ENCODE measurements at places on chromosomes 2 and 18.
A peak's percentile ranks its signal among the peaks of the same experiment; 100 is the strongest.

DNA sequence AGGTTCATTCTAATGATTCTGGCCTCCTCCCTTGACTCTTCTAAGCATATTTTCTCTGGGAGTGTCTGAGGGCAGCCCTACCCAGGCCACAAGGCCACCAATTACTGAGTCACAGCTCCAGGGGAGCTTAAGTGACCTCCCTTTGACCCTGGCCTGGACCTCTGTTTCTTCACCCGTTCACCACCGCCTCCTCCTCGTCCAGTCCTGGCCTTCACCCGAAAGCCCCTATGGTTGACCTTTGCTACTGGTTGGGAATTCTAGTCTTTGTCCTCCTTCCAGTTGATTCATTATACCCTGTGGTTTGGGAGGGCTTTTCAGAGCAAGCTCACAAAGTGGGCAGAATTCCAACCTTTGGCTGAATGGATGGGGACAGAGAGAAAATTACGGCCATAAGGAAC, 72.6 kb downstream of the NRP2 start:
- H3K4me3 ChIP-seq = no peak overlapping the region
- no peaks in the 10 kb centered on the region for H3K27me3 ChIP-seq
- no peak overlapping the region for H3K27ac ChIP-seq
- no peaks in the 10 kb centered on the region for H3K4me1 ChIP-seq
- no peak for DNase-seq

GRCh38 chr2:25557179-25558036, 116.0 kb downstream of the DTNB start:
- no peaks in the 10 kb centered on the region for H3K27me3 ChIP-seq
- peaks cover 20% of the 10 kb centered on the region for H3K4me1 ChIP-seq
- H3K36me3 ChIP-seq = no peaks in the 10 kb centered on the region
- H3K27ac ChIP-seq = peak overlapping the region; percentile 22
- DNase-seq = no peak
- no peak overlapping the region for H3K4me3 ChIP-seq

DNA sequence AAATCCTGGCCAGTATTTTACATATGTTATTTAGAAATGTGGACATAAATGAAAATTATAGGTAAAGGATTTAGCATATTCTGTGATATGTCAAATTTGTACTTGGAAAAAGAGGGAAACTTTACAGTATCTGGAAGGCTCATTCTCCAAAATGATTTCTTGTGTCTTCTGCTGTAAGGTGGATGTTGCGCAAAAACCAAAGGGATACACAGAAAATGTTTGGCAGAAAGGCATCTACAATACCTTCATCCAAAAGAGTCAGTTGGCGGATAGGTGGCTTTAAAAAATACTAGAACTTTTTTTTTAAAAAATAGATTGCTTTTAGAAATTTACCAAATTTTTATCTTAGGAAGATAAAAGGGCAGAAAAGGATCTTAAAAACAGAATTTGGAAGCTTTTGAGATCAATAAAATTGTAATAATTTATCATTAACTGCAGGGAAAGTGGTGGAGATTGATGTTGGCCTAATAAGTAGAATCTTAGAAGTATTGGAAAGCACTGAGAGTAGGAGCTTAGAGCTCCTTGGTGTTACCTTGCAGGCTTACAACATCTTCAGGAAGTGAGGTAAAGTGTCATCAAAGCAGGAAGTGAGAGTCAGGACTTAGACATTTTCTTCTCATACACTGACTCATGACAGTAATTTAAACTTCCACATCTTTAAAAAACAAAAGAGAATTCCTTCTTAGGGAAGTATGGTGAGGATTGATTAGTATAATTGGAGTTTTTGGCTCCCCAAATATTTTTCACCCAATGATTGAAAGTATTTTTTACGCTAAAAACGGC, 2.1 kb downstream of the NABP1 start:
- DNase-seq = peak; percentile 53
- H3K4me1 ChIP-seq = peaks cover 46% of the 10 kb centered on the region
- no peaks in the 10 kb centered on the region for H3K27me3 ChIP-seq
- H3K36me3 ChIP-seq = peaks cover 28% of the 10 kb centered on the region

DNA sequence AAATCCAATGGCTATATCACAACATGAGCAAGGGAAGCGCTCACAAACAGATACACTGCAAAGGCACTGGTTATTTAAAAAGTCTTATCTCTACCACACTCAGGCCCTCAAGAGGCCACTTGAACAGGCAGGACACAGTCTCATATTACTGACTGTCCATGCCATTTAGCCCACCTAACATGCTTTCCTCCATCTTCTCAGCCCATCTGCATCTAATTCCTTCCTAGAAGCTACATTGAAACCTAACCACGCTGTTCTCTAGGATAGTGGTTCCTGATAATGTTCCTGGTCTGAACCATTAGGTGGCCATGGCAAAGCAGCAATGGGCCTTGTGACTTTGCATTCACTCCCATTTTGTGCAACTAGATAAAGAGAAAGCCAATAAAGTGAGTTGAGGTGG, 22.5 kb upstream of the NEB start:
- H3K36me3 ChIP-seq = no peaks in the 10 kb centered on the region
- no peaks in the 10 kb centered on the region for H3K4me1 ChIP-seq
- H3K27ac ChIP-seq = no peak overlapping the region
- no peak for DNase-seq
- H3K4me3 ChIP-seq = no peak overlapping the region

GRCh38 chr18:44388329-44388728, 292.4 kb upstream of the SETBP1 start:
- no peaks in the 10 kb centered on the region for H3K4me1 ChIP-seq
- no peak overlapping the region for H3K27ac ChIP-seq
- no peaks in the 10 kb centered on the region for H3K27me3 ChIP-seq
- H3K4me3 ChIP-seq = no peak overlapping the region

Data from A673 (cell line).